ENCODE measurements at places on chromosomes 6 and 20.

GRCh38 chr6:113719545-113719944 is 137.6 kb upstream of the MARCKS start:
- no peak for DNase-seq

DNA sequence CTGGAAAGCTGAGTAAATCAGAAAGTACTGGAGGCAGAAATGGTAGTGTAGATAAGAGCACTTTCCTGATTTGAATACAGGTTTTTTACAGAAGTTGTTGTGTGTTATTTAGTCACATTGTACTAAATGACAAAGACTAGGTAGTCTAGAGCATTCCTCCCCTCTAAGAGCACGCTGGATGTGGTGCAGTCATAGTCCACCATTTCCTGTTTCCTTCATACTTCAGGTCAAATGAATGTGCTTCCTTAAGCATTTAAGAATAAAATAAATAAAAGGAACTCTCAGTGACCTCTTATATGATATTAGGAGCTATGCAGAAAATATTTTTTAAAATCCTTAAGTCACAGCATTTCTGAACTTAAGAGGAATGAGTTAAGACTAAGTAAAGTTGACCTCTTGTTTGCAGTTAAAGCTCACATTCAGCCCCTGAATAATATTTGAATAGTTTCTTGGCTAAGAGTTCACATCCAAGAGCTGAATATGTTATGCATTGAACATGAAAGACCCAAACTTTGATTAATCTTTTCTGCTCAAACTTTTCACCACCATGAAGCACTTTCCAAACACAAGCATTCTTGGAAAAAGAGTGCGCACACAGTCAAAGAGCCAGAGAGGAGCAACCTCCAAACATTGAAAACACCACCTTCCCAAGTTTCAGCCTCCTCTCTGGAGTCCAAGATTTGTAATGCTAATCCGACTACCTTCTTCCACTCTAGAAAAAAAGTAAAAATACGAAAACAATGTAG is 53.4 kb upstream of the TMEM30A start:
- no peak for DNase-seq

GRCh38 chr6:34979218-34979617 is 90.2 kb downstream of the ANKS1A start:
- DNase-seq = no peak

- DNase-seq = no peak
These were observed 47.2 kb downstream of the RFX6 start for GRCh38 chr6:116924245-116924644.

GRCh38 chr6:5174244-5174643 is 86.5 kb downstream of the LYRM4 start:
- DNase-seq = peak; percentile 45
